Activated naive CD8-positive, alpha-beta T cell treated with anti-CD3 and anti-CD28 coated beads, Interleukin-2, amount 10 ng/mL, durations not matched to agents 7 days and 5 days (primary cell): ENCODE measurements at places on chromosomes 12 and 14. TPM values are rescaled to one million over a fixed set of nuclear protein-coding genes. Genes with fewer than 3 reads are reported as not detected.

Gene TEX22
- total RNA-seq, result 6.9 TPM

Gene PIK3C2G
- total RNA-seq, result not detected

DNA sequence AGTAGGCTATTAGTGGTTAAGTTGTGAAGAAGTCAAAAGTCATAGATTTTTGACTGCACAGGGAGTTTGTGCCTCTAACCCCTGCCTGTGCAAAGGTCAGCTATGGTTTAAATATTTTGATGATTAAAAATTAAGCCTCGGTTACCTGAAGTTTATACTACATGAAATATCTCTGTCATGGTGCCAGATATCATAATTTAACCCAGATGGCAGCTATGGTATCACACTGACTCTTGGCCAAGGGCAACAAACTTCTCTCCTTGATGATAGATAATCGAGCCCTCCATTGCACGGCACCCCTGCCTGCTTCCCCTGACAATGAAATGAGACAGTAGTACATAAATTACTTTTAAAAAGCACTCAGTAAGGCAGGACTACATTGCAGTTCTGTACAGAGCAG is 80.8 kb downstream of the SLC35F4 start:
- H3K4me3 ChIP-seq, result no peak overlapping the region
- no peaks in the 10 kb centered on the region for H3K36me3 ChIP-seq
- no peak overlapping the region for H3K27ac ChIP-seq
- DNase-seq, result no peak
- no peaks in the 10 kb centered on the region for H3K4me1 ChIP-seq

DNA sequence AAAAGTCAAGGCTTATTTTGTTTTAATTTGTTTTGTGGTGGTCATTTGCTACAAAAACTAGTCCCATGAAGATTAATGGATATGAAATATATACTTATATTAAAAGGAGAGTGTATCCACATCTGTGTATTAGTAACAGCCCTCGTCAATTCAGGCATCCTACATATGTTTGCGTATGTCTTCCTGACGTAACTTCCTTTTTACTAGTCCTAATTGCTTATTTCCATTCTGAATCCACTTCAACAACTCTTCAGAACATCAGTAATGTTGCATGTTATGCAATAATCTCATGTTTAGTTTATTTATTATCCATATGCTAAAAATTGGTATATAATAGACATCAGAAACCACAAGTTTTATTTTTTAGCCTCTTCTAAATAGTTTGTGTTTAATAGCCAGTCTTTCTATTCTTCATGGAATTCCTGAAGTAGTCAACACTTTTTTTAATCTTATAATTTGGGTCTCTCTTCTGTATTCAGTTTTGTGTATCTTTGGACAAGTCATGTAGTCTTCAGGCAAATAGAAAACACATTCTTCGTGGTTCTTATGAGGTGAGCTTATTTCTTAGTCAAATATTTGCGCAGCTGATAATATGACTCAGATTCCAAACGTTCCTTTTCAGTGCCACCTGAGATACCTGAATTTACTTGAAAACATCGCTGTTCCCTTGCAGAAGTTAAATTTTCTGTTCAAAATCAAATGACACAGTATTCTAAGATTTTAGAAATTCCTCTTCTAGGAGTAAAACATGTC is 268.6 kb downstream of the CCDC59 start:
- DNase-seq, result no peak
- no peaks in the 10 kb centered on the region for H3K27me3 ChIP-seq
- no peaks in the 10 kb centered on the region for H3K36me3 ChIP-seq
- H3K4me1 ChIP-seq, result no peaks in the 10 kb centered on the region
- no peak overlapping the region for H3K4me3 ChIP-seq
- no peak overlapping the region for H3K27ac ChIP-seq

- H3K27me3 ChIP-seq, result peaks cover 1% of the 10 kb centered on the region
- no peaks in the 10 kb centered on the region for H3K36me3 ChIP-seq
- H3K4me1 ChIP-seq, result peaks cover 23% of the 10 kb centered on the region
- DNase-seq, result no peak
- H3K27ac ChIP-seq, result peak overlapping the region; percentile 61
These were observed 47.3 kb upstream of the TMED10 start for GRCh38 chr14:75223664-75224154.

DNA sequence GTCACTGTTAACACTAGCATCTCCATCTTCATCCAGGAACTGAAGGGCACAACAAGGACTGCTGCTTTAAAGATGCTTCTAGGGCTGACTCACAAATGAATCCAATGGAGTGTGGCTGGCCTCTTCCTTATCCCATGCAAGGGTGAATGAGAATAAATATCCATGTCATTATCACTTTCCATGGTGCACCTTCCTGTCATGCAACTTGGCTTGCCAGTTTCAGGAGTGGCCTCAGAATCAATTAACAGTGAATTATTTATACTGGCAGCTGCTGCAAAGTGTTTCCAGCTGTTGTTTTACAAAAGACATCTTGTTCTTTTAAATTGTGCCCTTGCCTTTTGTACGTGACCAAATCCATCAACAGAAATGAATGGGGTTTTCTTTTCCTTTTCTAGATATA is 499.3 kb upstream of the TMEM132C start:
- H3K27ac ChIP-seq, result no peak overlapping the region
- no peak overlapping the region for H3K4me3 ChIP-seq
- no peak for DNase-seq
- H3K27me3 ChIP-seq, result no peaks in the 10 kb centered on the region
- no peaks in the 10 kb centered on the region for H3K4me1 ChIP-seq
- H3K36me3 ChIP-seq, result no peaks in the 10 kb centered on the region

- no peak for DNase-seq
- H3K4me1 ChIP-seq, result peaks cover 47% of the 10 kb centered on the region
- H3K36me3 ChIP-seq, result peaks cover 41% of the 10 kb centered on the region
- H3K4me3 ChIP-seq, result peak overlapping the region; percentile 38
- peak overlapping the region; percentile 74 for H3K27ac ChIP-seq
- no peaks in the 10 kb centered on the region for H3K27me3 ChIP-seq
These were observed 5.6 kb downstream of the CDCA4 start for GRCh38 chr14:105015242-105015641.

- H3K27me3 ChIP-seq, result no peaks in the 10 kb centered on the region
- H3K4me3 ChIP-seq, result peak overlapping the region; percentile 87
- H3K4me1 ChIP-seq, result peaks cover 30% of the 10 kb centered on the region
- peaks cover 42% of the 10 kb centered on the region for H3K36me3 ChIP-seq
- no peak for DNase-seq
These were observed 40.3 kb downstream of the LEMD3 start for GRCh38 chr12:65209655-65210043.

DNA sequence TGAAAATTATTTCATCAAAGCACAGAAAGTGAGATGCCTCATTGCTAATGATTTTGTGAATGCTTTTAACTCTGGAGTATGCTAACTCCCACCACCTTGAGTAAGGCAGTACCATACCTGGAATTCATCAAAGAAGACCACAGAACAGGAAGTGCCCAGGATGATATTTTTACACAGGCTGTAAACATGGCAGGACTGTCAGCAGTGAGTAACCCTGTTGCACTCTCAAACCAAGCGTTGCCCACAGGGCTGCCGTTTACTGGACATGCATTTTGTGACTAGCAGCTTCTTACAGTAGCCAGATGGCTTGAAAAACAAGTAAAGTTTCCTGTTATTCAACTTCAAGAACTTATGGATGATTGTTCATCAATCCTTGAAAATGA is 42.4 kb downstream of the RALGAPA1 start:
- H3K4me1 ChIP-seq, result peaks cover 16% of the 10 kb centered on the region
- peak overlapping the region; percentile 42 for H3K4me3 ChIP-seq
- peaks cover 10% of the 10 kb centered on the region for H3K36me3 ChIP-seq
- peak overlapping the region; percentile 28 for H3K27ac ChIP-seq
- no peak for DNase-seq
- no peaks in the 10 kb centered on the region for H3K27me3 ChIP-seq
